Cardiac septum (tissue), 1 donor: ENCODE measurements at places on chromosomes 3 and 15. TPM values are rescaled to one million over a fixed set of nuclear protein-coding genes. Genes with fewer than 3 reads are reported as not detected.

Gene GOLGA8K
- total RNA-seq, result 0.83 TPM

- no peak for DNase-seq
Measured at GRCh38 chr15:97598353-97598798, 362.1 kb upstream of the ARRDC4 start.

DNA sequence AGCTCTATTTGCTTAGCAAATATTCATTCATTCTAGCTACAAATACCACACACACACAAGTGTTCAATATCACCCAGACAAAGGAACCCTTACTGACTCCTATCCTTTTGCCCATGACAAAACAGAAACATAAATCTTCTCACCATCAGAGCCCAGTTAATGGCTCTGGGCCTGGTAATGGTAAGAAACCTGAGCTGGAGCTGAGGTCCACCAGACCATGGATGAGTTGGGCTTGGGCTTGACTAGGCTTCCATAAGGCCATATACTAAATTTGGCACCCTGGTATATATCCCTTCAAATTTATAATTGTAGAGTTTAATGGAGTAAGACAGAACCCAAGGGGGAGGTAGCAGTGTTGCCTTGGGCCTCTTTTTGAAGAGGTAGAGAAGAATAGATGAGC is 29.4 kb downstream of the GPR176 start:
- DNase-seq, result no peak

GRCh38 chr3:42734263-42734860 is 31.8 kb upstream of the HHATL start:
- DNase-seq, result no peak

DNA sequence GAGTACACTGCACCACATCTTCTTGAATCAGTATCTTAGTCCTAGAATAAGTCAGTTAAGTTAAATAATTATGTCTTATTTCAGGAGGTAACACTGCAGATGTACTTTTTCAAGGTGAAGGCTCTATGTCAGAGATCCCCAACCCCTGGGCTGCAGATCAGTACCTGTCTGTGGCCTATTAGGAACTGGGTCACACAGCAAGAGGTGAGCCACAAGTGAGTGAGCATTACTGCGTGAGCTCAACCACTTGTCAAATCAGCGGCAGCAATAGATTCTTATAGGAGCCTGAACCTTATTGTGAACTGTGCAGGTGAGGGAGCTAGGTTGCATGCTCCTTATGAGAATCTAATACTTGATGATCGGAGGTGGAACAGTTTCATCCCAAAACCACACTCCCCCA is 851.9 kb upstream of the ALCAM start:
- DNase-seq, result no peak

GRCh38 chr3:41808152-41808551 is 153.8 kb downstream of the ULK4 start:
- DNase-seq, result no peak

Gene AGBL1
- total RNA-seq, result 0.19 TPM

Gene TRPM1
- total RNA-seq, result not detected

DNA sequence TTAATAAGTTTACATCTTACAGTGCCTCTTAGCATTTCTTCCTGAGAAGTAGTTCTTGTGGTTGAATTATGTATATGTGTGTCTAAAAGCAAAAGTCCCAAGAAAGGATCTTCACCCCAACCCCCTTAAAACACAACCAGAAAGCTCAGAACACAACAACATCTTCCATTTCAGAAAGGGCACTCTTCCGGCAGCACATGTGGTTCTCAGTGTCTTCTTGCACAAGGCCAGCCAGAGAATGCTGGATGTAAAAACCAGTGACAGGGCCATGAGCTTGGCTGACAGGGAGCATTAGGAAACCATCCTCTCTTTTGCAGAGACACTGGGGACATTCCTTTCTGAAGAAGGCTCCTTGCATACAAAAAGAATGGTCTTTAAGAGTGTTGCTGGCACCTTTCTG is 45.0 kb downstream of the EEFSEC start:
- no peak for DNase-seq

GRCh38 chr3:4350789-4351163 is 47.6 kb downstream of the SETMAR start:
- no peak for DNase-seq

DNA sequence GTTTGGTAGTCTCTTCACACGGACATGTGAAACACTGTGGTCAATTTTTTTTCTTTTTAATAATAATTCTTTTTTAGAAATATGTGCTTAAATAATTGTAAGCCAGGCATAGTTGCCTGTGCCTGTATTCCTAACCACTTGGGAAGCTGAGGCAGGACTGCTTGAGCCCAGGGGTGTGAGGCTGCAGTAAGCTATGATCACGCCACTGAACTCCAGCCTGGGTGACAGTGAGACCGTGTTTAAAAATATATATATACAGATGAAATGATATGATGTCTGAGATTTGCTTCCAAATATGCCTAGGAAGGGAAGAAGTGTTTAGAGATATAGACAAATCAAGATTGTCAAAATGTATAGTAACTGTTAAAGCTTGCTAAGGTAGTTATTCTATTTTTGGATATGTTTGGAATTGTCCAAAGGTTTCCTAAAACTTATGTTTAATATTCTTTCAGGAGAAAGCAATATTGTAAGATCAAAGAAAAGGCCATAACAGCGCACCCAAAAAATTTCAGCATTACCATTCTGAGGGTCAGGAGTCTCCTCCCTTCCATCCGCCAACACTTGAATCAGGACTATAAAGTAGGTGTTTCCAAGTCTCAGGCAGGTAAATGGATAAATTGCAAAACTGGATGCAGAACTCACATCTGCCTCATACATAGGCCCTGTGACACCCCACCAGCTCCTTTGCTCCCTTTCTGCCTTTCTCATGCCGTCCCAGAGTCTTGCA is 532 bp upstream of the SELENOT start:
- no peak for DNase-seq

DNA sequence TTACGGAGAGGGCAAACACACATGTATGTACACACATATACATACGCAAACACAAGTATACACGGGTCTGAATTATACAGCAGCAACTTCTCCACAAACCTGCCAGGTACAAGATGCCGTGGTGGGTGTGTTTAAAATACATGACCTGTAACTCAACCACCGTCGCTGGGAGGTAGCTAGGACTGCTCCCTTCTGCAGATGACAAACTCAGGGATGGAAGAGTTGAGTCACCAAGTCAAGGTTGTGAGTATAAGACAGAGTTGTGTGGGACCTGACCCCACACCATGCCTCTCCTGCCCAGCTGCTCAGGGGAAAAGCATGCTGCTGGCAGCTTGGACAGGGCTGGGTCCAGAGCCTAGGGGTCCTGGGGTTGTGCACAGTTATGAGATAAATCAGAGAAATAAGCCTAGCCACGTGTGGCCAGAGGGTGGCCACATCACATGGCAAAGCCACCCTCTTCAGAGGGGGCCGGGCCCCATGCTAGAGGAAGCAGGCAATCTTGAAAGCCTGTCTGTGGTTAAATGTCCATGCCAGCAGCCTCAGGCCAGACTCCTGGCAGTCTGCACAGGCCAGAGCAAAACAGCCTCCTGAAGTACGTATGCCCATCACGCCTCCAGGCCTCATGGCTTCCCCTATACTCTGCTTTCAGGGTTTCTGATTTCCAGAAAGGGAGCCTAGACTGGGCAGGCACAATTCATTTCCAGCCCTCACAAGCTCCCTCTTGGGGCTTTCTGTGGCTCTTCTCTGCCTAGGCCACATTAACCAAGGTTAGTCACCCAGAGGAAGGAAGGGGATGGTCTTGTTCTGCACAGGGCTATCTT is 107.7 kb upstream of the RPL32 start:
- DNase-seq, result no peak

- DNase-seq, result no peak
Measured at GRCh38 chr3:15633766-15634598, 32.4 kb downstream of the BTD start.
